ENCODE measurements at places on chromosomes 7 and 10.

- no peaks in the 10 kb centered on the region for H3K27me3 ChIP-seq
- DNase-seq, result no peak
- H3K27ac ChIP-seq, result no peak overlapping the region
- peaks cover 5% of the 10 kb centered on the region for H3K4me1 ChIP-seq
- H3K4me3 ChIP-seq, result no peak overlapping the region
These were observed 1.4 kb downstream of the MYO1G start for GRCh38 chr7:44977304-44977958.

DNA sequence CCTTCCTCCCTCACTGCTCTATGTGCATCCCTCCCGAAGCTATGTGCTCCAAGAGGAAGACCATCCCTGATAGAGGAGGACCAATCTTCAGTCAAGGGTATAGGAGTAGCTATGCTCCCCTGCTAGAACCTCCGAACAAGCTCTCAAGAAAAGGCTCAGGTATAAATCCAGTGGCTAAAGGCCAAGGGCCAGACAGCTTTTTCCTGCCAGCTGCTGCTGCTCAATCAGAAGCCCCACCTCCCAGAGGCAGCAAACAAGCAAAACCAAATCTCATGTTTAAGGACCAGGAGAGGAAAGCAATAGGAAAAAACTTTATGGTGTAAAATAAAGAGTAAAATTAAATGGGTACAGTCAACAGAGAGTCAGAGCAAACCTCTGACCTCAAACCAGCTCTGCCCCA lies 187.2 kb downstream of the FGFR2 start:
- H3K27me3 ChIP-seq, result no peaks in the 10 kb centered on the region
- no peaks in the 10 kb centered on the region for H3K36me3 ChIP-seq
- no peak overlapping the region for H3K4me3 ChIP-seq
- H3K4me1 ChIP-seq, result peaks cover 29% of the 10 kb centered on the region
- no peak overlapping the region for H3K27ac ChIP-seq

DNA sequence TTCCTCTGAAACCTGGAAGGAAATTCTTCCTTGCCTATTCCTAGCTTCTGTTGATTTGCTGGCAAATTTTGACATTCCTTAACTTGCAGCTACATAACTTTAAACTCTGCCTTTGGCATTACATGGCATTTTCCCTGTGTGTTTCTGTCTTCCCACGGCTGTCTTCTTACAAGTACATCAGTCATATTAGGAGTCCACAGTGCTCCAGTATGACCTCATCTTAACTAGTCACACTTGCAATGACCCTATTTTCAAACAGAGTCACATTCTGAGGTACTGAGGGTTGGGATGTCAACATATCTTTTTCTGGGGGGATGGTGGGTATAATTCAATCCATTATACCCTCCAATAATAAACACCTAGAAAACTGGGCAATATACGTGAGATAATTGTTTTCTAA lies 37.4 kb upstream of the EPHB6 start:
- no peak overlapping the region for H3K4me3 ChIP-seq
- H3K27ac ChIP-seq, result no peak overlapping the region
- DNase-seq, result no peak
- H3K4me1 ChIP-seq, result peaks cover 3% of the 10 kb centered on the region
- no peaks in the 10 kb centered on the region for H3K27me3 ChIP-seq

GRCh38 chr7:139118234-139118804 lies 8.8 kb upstream of the ZC3HAV1 start:
- no peaks in the 10 kb centered on the region for H3K27me3 ChIP-seq
- peaks cover 10% of the 10 kb centered on the region for H3K4me1 ChIP-seq
- no peaks in the 10 kb centered on the region for H3K36me3 ChIP-seq

DNA sequence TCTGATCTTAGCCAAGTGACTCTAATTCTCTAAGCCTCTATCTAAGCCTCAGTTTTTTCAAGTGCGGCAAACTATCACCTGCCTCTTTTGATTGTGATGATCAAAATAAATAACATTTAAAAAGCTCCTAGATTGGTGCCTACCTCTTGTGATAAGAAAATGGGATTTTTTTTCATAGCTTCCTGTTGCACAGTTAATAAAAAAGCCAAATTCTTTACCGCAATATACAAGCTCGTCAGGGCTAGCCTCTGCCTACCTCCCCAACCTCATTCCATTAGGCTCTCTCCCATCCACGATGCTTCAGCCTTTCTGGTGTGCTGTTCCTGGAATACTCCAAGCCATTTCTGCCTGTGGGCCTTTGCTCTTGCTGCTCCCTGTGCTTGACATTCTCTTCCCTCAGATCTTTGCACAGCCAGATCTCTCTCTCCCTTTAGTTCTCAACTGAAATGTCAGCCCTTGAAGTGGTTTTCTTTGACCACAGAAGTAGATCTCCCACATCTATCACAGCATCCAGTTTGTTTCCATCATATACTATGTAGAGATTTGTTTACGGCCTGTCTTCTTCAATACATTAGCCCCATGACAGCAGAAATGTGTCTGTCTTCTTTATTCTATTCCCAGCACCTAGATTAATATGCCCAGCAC lies 48.8 kb downstream of the SFR1 start:
- no peaks in the 10 kb centered on the region for H3K4me1 ChIP-seq
- H3K36me3 ChIP-seq, result no peaks in the 10 kb centered on the region
- no peak overlapping the region for H3K27ac ChIP-seq
- H3K27me3 ChIP-seq, result no peaks in the 10 kb centered on the region
- no peak for DNase-seq

Data from body of pancreas (tissue), 4 donors.